ENCODE measurements at places on chromosomes 4 and X.
A peak's percentile ranks its signal among the peaks of the same experiment; 100 is the strongest.

- no peak for DNase-seq
These were observed 15.9 kb upstream of the TLR1 start for GRCh38 chr4:38820329-38821061.

DNA sequence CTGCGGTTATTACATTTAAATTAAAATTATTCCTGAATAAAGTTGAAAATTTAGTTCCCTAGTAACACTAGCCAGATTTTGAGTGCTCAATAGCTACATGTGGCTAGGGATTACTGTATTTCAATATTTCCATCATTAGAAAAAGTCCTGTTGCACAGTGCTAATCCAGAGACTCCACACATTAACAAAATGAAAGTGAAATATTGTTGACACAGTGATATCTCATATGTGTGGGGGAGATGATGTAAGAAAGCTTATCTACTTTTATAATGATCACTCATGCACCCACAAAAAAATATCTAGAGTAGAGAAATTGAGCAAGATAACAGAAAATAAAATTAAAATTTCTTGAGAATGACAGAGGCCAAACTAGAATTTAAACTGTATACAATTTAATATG, 74.9 kb downstream of the MAGEB10 start:
- no peak for DNase-seq

DNA sequence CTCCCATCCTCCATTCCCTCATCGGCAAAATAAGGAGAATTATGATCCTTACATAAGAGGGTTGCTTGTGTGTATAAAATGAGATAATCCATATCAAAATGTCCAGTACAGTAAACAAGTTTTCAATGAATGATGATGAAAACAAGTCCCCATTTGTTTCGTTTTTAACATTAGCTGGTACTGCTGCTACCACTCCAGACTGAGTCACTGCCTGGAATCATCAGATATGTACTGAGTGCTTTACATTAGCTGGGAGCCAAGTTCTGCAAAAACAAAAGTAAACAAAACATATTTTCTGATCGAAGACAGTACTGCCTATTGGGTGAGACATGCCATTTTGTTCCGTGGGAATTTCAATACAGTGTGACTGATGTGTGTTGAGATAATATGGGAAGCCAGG, 123.2 kb upstream of the IGFBP7 start:
- DNase-seq, result no peak

- no peak for DNase-seq
These were observed 10.8 kb upstream of the POLA1 start for GRCh38 chrX:24682739-24683432.

DNA sequence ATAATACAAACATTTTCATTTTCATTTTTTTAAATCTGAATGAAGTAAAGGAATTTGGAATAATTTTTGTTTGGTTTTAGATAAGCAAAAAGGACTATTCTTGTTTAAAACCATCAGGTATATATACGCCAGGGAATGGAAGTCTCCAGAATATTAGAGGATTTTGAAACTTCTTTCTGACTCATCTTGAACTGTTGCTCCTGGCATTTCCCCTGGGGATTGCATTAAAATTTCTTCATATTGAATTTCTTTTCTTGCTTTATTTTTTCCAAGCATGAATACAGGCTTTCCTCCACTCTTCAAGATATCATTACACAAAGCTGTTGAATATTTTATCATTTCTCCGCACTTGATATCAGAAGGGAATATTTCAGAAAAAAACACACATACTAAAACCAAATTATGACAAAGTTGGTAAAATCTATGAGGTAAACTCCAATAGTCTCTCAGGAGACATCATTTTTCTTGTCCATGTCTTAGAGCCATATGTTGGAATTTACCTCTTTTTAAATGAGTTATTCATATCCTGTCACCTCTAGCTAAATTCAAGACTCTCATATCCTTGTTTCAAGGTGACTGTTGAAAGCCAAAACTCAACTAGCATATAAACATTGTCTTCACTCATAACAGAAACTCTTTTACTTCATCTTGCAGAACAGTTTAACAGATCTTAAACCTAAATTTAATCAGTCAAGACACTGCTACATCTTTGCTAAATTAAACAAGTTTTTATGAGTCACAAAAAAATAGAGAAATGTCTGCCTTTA, 20.7 kb upstream of the CSN1S1 start:
- DNase-seq, result no peak

DNA sequence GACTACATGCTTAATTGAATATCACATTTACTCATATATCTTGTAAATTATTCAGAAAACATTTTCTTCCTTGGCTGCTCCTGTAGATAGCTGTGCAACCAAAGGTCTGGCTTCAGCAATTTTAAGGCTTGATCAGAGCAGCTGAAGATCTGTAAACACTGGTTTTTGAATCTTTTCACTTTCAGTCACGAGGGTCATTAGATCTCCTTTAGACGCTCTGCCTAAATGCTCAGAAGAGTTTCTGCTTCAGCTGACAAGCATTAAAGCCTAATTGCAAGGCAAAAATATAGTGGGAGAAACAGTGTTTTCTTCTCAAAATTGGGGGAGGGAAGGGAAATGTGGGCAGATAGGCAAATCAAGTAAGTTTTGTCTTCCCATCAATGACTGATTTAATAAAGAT, 25.7 kb downstream of the TRPC5 start:
- DNase-seq, result no peak

GRCh38 chr4:87881115-87881514, 48.3 kb downstream of the MEPE start:
- no peak for DNase-seq

DNA sequence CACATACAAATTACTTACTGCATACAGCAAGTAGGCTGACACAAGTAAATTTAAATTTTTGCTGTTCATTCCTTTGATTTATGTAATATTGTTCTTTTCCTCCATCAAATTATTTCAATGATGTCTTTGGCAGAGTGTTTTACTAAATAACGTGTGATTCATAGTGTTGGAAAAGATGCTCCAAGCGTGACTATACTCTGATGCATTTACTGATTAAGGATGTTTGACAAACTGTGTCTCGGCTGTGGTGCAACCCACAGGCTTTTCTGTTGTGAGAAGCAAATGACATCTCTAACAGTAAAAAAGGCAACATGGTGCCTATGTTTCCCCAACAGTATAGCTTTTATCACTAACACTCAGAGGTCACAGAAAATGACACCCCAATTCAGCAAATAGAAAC, 540.9 kb downstream of the PPP4R3C start:
- DNase-seq, result no peak

DNA sequence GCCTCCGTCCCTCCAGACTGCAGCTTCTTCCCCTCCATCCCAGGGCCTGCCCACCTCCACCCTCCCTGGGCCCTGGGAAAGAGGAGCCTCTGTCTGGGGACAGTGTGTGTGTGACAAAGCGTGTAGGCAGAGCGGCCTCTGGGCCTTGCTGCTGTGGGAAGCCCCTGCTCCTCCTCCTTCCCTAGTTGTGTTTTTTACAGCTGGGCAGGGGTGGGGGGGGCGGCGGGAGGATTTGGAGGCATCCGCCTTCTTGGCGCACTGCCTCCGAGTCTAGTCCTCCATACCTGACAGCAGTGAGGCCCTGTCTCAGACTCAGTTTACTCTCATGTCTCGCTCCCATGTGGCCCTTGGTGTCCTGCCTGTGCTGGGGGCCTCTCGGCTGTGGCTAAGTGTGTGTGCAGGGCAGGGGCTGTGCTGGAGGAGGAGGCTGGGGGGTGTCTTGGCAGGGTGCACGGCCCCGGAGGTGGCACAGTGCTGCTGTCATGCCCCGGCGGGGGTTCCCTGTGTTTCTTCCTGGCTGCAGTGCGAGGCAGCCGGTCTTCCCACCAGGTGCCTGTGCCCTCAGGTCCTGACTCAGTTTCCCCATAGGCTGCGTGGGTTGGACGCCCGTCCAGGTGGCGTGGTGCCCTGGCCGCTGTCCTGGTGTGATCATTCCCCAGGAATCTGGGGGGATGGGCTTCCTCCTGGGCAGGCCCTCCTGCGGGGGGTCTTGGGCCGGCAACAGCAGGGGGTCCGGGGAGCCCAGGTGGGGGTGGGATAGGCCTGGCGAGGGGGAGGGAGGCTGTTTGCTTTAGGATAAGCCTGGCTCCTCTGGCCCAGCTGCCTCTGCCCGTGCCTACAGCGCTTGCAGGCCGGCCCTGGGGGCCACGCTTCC, 7.0 kb downstream of the FGFRL1 start:
- DNase-seq, result no peak

DNA sequence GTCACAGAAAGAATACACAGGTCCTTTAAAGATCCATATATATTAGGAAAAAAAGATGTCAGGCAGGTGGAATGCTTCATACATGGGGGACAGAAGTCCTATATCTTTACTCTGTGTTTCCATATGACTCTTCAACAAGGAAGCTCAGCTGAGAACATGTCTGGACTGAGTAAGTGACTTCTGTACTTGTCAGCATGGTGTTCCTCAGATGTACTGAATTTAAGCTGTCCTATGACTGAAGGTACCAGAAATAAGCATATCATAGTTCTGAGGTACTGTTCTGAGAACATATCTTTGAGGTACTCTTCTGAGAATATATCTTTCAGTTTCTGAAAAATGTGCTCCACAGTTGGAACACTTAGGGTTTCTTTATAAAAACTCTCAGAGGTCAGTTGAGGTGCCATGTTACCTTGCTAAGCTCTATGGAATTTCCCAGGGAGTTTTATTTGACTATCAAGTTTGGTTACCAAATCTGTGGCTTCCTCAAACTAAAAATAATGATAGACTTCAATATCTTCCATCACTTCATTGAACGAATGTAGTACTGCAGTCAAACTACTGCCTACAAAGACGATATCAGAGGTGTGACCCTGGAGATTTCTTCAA, 597.2 kb upstream of the GNPDA2 start:
- DNase-seq, result no peak

- DNase-seq, result no peak
These were observed 134.0 kb downstream of the MID1 start for GRCh38 chrX:10486373-10486772.

GRCh38 chrX:13404364-13404763, 84.5 kb upstream of the ATXN3L start:
- DNase-seq, result no peak

- no peak for DNase-seq
These were observed 90.4 kb downstream of the ZC4H2 start for GRCh38 chrX:64885850-64886249.

DNA sequence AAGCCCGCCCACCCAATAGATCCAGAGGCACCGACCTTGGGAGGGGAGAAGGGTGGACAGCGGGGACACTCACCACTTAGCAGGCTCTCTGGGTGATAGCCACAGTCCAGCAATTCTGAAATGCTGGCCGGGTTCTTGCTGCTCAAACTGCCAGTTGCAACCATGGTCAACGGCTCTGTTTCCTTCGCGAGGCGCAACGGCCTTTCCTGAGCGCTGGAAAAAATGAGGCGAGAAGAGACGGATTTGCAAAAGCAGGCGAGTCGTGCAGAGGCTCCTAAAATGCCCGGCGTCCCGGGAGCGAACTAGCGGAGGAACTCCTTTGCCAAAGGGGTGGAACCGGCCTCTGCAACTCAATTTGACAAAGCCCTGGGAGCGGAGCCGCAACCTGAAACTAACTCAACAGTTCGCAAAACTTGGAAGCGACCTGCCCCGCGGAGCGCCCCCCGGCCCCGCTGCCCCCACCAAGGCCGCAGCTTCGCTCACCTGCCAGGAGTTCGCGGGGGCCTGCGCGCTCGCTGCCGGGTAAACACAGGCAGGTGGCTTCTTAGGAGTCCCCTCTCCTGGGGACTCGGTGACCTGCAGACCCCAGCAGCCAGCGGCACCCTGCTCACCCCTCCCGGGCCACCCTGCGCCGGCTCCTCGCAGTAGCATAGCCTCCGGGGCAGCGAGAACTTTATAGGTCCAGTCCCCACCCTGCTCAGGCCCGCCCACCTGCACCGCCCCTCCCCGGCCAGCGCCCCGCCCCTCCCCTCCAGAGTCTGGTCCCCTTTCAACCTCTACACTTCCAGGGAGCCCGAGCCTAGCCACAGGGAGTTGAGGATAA, at the start of gene DDIT4L:
Gene DDIT4L (minus strand): TSS at position 649 of the 823 bp plus-strand sequence. CDS start 485 bp downstream, at position 164.
- DNase-seq, result peak; percentile 5

GRCh38 chr4:89162496-89162895, 51.2 kb downstream of the TIGD2 start:
- DNase-seq, result no peak

GRCh38 chr4:111360906-111361305, 738.0 kb upstream of the PITX2 start:
- DNase-seq, result no peak

DNA sequence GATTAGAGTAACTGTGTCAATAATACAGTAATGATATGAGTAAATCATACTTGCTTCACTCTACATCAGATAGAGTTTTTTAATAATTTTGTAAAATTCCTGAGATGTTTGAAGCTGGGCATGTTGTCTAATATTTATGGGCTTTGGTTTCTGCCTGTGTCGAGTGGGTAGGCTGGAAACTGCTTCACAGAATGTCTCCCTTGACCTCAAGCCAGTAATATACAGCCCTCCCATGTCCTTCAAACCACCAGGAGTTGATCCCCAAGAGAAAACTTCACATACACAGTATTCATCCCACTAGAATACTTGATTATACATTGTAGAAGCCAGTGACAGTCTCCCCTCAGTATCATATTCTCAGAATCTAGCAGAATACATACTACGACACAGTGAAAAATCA, 284.8 kb upstream of the TENM3 start:
- no peak for DNase-seq

- DNase-seq, result no peak
These were observed 24.1 kb downstream of the TMEM271 start for GRCh38 chr4:552019-552418.

GRCh38 chr4:3069661-3070199, 4.6 kb downstream of the HTT-AS start:
- no peak for DNase-seq

GRCh38 chr4:142331646-142332045, 514.5 kb downstream of the INPP4B start:
- no peak for DNase-seq

DNA sequence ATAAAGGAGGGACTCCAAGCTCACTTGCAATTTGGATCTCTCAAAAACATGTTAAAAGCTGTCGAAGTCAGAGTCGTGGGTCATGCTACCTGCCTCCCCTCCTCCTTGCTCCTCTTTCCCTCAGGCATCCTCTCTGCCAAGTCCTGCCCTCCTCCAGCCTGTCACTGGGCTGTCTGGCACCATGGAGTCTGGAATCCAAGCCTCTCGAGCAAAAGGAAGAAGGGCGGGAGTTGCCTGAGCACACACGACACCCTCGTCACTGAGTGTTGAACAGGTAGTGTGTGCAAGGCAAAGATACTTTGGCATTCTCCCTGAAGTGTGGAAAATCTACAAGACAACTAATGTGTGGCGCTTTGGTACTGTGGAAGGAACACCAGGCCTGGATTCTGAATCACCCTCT, 62.2 kb downstream of the HAUS3 start:
- no peak for DNase-seq

DNA sequence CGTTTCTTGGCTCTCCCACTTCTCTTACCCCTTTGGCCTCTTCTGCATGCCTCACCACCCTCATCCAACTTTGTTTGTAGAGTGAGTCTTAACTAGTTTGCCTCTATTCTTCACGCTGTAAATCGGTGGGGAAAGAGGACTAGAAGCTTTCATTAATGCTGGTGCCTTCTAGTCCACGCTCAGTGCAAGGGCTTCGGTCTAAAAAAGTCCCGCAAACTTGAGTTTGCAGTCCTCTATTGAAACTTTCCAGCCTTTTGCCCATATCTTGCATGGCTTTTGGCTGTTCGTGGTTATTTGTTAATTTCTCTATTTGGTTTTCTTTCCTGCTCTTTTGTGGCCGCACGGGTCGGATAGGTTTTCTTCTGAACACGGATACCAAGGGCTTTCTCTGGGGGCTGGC, 868 bp downstream of the DACH2 start:
- DNase-seq, result no peak

Measured in activated CD8-positive, alpha-beta memory T cell treated with anti-CD3 and anti-CD28 coated beads for 1 hour (primary cell).